ENCODE measurements at places on chromosomes 12 and 14.

GRCh38 chr14:49972131-49972671 lies 79.3 kb downstream of the ARF6 start:
- DNase-seq: no peak

GRCh38 chr14:94944636-94945258 lies 174.8 kb upstream of the GSC start:
- no peak for DNase-seq

GRCh38 chr12:79547735-79548609 lies 142.8 kb downstream of the PAWR start:
- DNase-seq: no peak

DNA sequence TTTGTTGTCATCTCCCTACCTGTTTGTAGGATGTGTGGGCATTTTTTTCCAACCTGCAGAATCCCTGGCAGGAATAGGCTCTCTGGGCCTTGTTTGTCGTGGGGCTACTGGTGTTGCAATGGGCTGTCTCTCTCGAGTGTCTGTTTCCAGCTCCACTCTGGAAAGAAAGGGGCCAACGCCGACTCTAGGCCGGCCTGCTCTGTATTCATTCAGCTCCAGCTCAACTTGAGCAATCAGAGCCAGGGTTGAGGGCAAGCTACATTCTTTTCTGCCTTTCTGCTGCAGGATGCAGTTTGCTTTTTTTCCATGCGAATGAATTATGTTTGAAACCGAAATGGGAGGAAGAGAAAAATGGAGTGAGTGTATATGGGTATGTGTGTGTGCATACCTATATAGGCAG lies 2.3 kb downstream of the JDP2 start:
- DNase-seq: no peak

DNA sequence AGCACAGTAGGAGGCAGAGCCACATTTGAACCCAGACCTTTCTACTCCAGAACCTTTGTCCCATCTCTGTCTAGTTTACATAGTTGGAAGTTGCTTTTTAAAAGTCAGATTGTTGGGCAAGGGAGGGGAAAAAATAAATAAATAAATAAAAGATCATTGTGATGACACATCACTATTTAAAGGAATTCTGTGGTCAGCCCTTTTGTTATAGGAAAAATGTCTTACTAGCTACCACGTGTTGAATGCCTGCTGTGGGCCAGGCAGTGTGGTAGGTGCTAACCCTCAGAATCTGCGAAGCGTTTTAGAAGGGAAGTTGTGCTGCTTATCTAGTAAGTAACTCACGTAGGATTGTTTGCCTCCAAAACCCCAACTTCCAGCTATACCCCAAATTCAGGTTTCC lies 62.3 kb downstream of the BHLHE41 start:
- DNase-seq: no peak

Measured in Peyer's patch (tissue), 4 donors.